Putamen (tissue), 1 donor: ENCODE measurements at places on chromosomes 2 and 18.
A peak's percentile ranks its signal among the peaks of the same experiment; 100 is the strongest.

DNA sequence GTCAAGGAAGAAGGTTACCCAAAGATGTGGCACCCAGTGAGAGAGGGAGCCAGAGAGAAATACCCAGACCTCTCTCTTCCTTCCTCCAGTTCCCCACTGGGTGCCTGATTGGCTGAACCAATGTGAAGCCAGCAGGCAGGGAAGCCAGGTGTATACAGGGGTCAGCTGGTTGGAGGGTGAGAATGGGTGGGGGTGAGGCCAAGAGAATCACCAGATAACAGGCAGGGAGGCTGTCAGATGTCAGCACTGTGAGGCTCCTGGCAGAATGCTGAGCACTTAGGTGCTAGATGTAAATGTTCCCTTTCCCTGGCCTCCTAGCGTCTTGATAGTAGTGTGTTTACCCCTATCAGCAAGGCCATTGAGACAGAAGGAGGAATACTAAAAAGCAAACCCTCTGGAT lies 104.0 kb upstream of the MGAT5 start:
- no peak for DNase-seq

DNA sequence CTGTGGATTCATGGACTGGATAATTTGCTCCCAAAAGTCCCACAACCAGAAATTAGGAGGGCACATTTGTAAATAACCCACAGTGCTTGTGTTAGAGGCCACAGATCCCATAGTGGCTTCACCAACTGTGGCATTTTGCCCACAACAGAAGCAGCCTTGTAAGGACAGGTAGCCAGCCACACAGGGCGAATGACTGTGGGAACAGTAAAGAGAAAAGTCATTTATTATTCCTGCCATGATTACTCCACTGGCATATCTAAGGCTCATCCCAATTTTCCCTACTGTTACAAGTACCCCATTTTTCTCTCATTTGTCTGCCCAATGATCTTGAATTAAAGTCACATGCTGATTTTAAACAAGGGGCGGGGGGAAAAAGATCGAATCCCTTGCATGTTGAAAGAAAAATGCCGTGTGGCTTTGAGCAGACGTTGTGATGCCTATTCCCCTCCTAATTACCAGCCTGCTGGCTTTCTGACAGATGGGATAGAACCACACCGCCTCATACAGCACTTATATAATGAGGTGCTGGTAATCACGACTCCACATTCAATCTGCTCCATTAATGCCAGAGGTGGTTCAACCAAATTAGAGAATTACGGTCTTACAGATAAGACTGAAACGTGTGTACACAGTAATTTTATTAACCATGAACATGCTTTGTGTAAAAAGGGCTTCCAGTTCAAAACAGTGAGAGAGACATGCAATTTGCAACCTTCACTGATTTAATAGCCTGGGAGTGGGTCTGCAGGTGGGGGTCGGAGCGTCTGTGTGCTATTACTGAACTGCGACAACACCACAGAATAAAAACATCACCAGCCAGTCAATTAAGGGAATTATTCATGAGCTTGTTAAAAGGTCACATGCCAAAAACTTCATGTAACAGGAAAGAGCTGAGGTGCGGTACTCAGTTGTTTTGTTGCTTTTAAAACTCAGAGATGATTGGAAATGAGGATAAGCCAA lies 196.0 kb downstream of the TMEM163 start:
- DNase-seq = no peak

GRCh38 chr18:61992285-61992684 lies 99.5 kb upstream of the RNF152 start:
- no peak for DNase-seq

DNA sequence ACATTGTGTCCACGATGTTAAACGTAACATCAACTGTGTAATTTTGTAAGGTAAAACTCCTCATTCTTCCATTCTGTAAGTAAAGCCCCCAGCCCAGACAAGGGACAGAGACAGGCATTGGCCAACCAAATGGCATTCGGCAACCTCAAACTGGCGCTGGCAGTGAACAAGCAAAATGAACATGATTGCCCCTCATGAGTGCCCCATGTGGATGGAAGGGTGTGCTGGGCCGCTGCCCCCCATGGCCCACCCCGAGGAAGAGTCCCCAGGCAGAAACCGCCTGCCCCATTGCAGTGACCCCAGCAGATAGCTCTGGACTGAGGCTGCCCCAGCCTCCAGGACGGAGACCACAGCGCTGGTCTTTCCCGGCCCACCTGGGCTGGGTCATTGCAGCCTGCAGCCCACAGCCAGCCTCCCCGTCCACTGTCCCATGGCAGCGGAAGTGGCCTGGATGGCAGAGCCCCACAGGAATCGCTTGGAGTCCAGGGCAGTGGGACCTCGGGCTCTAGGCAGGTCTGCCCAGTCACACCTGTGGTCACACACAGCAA lies 220.2 kb downstream of the HDAC4 start:
- DNase-seq = no peak

GRCh38 chr2:48693066-48693465 lies 62.5 kb downstream of the LHCGR start:
- DNase-seq = no peak

- no peak for DNase-seq
These were observed 33.4 kb downstream of the PLEKHM3 start for GRCh38 chr2:207991944-207992343.

- no peak for DNase-seq
These were observed 84.2 kb downstream of the PLB1 start for GRCh38 chr2:28580078-28580477.

DNA sequence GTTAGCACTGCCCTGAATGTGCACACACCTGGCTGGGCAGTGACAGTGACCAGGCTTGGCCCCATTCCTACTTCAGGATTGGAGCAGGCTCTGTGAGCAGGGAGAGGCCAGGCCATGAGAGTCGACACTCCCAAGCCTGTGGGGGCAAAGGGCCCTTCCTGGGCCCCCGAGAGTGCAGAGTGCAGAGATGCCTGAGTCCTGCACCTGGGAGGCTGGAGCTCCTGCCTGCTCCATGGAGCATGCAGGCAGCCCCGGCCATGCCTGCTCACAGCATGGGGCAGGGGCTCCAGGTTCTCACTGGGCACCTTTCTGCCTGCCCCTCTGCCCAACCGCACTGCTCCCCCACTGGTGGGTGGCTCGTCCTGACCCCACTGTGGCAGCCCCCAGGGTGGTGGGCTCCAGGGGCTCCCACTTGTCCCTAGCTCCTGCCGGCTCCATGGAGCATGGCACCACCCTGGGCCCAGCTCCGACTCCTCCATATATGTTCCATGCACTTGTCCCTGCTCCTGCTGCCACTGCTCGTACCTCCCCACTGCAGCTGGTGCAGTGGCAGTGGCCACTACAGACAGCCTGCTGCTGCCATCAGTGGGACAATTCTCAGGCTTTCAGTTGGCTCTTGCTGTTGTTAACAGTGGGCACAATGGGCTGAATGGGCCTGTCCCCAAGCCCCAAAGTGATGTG lies 282.0 kb downstream of the RPRM start:
- DNase-seq = no peak

DNA sequence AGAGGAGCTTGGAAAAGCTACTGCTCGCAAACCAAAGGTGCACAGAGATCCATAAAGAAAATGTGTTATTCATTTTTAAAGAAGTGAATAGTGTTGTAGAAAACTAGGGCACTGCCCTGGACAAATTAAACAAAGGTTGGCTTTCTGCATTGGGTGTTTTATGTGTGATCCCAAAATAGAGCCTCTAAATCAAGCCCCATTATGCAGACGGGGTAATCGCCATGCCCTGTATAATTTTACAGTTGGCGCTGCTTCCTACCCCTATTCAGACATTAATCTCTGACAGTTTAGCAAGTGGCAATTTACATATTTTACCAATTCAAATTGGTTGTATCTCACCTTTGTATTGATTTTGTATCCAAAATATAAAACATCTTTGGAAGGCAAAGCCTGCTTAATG lies 109.1 kb downstream of the PID1 start:
- no peak for DNase-seq

DNA sequence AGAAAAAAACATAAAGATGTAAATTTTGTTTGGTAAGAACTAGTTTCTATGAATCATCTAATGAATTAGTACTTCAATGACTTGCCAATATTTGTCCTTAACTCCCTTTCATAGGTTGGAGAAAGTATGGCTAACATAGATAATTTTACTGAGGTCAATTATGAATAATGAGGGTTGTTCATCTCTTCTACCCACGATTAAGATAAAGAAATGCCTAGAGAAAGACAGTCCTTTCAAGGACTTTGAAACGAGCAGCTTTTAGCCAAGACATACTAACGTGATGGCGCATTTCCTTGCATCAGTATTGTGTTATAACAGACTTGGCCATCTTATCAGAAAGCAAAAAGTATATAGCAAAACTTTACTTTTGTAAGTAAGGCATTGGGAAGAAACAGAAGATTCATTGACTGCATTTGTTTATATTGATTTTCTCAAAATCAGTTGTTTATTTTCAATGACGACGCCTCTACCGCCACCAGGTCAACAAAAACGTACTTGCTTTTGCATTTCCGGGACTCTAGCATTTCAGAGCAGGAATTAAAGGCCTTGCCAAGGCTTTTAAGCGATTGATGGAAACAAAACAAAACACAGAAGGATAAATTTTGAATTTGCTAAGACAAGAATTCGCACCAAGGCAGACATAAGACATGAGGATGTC lies 961 bp downstream of the RBM43 start:
- DNase-seq = peak; percentile 4

DNA sequence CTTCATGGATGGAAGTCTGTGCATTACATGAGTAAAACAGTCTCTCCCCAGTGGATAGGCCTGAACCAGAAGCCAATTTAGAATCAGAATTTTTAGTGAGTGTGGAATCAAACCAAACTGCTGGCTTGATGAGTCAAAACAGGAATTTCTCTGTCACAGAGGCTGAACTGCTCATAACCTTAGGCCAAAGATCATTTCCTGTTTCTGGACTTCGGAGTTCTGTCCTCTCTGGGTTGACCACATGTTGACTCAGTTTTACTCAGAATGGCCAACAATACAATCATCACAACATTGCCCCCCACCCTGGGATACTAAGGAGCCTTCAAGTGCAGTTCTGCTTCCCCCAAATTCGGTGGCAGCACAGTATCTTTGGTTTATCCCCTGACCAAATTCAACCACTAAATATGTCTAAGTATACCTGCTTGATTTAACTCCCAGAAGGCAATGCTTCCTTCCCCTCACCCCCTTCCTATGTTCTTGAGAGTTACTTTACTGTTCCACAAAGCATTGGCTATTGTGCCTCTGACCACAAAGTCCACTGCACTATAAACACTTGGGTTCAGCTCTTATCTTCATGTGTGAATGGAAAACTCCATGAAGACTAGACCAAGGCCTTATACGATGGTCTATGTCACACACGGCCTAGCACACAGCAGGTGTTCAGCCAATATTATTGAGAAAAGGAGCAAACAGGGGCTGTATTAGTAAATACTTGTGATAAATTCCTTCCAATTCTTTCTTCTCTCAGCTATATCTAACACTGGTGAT lies 67.8 kb downstream of the NXPH2 start:
- no peak for DNase-seq

GRCh38 chr2:172560721-172561120 lies 4.8 kb downstream of the PDK1 start:
- no peak for DNase-seq

GRCh38 chr2:17672583-17673317 lies 80.9 kb downstream of the SMC6 start:
- DNase-seq = no peak

- DNase-seq = no peak
These were observed 165.5 kb upstream of the CRIM1 start for GRCh38 chr2:36190097-36190496.

GRCh38 chr2:219759801-219760200 lies 132.4 kb downstream of the SLC4A3 start:
- no peak for DNase-seq

GRCh38 chr2:241102239-241102803 lies at the start of gene MTERF4:
Gene MTERF4, minus strand, starts transcription at chr2:241102287. Its CDS starts 14 bp downstream, at chr2:241102273.
- peak; percentile 86 for DNase-seq

GRCh38 chr18:60111525-60111924 lies 211.7 kb downstream of the PMAIP1 start:
- DNase-seq = no peak

DNA sequence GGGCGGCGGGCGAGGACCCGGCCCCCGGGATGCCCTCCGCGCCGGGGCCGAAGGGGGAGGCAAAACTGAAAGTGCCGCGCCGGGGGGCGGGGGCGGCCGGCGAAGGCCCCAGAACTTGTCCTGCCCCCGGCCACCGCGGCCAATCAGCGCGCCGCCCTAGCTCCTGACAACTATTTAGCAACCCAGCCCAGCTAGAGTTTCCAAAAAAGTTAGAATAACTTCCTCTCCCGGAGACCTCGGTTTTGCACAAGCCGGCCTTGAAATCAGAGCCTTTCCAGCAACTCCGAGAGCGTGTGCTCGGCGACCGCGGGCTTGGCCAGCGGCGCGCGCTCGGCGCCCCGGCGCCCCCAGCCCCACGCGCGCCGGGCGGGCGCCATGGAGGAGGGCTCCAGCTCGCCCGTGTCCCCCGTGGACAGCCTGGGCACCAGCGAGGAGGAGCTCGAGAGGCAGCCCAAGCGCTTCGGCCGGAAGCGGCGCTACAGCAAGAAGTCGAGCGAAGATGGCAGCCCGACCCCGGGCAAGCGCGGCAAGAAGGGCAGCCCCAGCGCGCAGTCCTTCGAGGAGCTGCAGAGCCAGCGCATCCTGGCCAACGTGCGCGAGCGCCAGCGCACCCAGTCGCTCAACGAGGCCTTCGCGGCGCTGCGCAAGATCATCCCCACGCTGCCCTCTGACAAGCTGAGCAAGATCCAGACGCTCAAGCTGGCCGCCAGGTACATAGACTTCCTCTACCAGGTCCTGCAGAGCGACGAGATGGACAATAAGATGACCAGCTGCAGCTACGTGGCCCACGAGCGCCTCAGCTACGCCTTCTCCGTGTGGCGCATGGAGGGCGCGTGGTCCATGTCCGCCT lies at the start of gene TWIST2:
Gene TWIST2, plus strand, starts transcription at position 245 of the 850 bp plus-strand sequence. Its CDS starts 131 bp downstream, at position 376.
- no peak for DNase-seq

- DNase-seq = no peak
These were observed 67.5 kb downstream of the PDE1A start for GRCh38 chr2:182359027-182359989.

DNA sequence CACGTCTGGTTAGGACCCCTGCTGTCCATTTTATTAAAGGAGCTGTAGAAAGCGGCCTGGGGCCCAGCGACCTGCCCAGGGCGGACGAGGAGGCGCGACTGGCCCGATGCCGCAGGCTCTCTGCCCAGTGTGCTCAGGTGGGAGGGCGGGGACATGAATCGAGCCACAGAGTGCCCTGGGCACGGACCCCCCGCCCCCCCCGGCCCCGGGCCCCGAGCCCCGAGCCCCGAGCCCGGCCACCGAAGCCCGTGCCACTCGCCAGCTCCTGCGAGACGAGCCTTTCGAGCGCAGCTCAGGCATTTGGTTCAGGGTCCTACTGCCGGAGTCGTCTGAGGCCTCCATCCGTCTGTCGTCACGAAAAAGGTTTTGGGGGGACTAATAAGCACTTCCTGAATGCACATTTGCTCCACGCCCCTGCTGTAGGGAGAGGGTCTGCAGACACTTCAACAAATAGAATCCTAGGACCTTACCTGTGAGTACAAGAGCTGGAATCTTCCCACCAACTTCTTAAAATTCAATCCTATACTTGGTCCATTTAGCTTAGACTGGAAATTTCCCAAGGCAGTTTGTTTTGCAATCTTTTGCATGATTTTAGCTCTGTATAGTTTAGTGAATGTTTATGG lies 602 bp upstream of the ADAM17 start:
- DNase-seq = no peak

GRCh38 chr2:101778102-101778501 lies 80.6 kb downstream of the MAP4K4 start:
- no peak for DNase-seq
